ENCODE measurements at places on chromosomes 13 and 19. TPM values are rescaled to one million over a fixed set of nuclear protein-coding genes. Genes with fewer than 3 reads are reported as not detected.

Gene OR10H1
- not detected for total RNA-seq

Gene OVOL3
- not detected for total RNA-seq

Gene PEG3
- total RNA-seq, result 1.5 TPM

Gene PCDH17
- total RNA-seq, result 1.1 TPM

Gene SPTBN4
- total RNA-seq, result 0.67 TPM

Gene OLFM2
- total RNA-seq, result 0.39 TPM

Gene CYP4F22
- total RNA-seq, result not detected

Gene DIAPH3
- 17.2 TPM for total RNA-seq

Gene AKT1S1
- total RNA-seq, result 14.8 TPM

Gene URAD
- not detected for total RNA-seq

Gene KBTBD7
- total RNA-seq, result 4.4 TPM

Gene TMEM59L
- not detected for total RNA-seq

Gene SHANK1
- 0.15 TPM for total RNA-seq

Gene TUBB4A
- total RNA-seq, result not detected

Gene PCP2
- not detected for total RNA-seq

Gene F7
- not detected for total RNA-seq

Gene ZNF177
- 3.1 TPM for total RNA-seq

Measured in M059J (cell line).